ENCODE measurements at places on chromosomes 7 and 10.

DNA sequence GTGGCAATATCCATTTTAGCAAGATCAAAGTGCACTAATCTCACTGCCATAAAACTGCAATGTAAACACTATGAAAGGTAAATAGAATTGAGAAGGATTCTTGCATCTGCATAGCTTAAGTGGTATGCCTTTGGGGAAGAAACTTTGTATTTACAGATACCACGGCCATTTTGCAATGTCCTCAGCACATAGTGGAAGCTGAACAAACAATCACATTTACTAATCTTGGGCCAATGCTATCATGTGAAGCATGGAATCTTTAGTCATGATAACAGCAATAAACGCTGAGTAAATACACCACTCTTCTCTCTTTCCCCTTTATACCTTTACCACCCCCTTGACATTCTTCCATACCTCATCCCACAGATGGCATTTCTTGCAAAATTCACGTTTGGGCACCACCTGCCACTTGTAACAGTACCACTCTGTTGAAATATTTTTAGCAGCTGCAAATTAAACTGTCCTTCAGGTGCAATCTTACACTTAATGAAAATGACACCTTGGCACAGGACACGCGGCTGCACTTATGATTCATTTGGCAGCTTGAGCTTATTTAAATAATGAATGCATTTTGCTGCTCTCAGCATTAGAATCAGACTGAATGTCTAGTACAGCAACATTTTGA lies 171.8 kb downstream of the SEMA3A start:
- no peak for DNase-seq

DNA sequence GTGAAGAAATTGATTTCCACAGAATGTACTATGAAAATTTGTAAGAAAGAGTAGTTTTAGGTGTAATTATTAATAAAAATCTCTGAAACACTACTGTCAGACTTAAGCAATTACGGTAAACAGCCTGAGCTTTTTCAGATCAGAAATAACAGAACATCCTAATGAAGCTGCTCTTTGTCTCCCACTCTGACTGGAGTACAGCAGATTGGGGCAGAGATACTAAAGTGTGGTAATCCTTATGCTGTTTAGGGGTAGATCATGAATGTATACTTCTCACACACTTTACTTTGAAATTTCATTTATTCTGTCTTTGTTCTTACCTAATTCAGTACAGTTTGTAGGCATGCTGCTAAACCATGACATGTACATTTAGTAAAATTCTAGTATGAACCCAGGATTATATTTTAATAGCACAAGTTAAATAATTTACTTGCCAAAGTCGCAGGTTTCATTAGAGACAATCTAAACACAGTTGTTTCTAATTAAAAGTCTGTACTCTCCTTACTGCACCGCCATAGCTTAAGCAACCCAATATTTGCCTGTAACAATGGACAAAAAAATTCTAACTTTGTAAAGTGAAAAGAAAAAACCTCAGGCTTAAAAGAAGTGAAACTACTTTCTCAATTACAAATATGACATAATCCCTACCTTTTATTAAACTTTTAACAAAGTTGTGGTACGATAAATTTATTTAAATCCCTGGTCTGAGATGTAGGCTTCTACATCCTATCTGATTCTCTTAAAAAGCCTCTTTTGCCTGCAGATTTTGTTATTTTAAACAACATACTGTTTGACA lies 88.8 kb downstream of the KMT2E start:
- DNase-seq: no peak

GRCh38 chr10:101123085-101123814 lies 7.8 kb upstream of the TLX1 start:
- DNase-seq: no peak

DNA sequence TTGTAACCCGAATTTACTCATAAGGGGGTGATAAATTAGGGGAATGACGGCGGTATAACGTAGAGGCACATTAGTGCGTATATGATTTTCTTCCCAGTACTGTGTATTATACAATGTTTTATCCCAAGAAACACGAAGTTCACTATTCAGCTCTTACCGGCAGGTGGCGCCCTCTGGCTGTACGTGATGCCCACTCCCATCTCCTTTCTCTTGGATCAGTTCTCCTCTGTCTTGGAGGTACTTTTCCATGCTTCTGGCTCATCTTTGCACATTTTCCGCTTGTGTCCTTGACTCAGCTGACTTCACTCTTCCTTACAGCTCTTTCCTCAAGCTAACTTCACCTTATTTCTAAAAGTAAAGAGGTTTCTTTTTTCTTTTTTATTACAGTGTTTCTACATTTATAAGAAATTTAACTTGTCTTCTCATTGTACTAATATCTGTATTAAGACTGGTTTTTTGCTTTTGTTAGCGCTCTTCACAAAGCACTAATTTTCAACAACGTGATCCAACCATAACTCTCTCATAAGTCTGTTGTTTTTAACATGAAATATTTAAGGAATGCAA lies 21.3 kb downstream of the TMEM176B start:
- DNase-seq: peak; percentile 74

DNA sequence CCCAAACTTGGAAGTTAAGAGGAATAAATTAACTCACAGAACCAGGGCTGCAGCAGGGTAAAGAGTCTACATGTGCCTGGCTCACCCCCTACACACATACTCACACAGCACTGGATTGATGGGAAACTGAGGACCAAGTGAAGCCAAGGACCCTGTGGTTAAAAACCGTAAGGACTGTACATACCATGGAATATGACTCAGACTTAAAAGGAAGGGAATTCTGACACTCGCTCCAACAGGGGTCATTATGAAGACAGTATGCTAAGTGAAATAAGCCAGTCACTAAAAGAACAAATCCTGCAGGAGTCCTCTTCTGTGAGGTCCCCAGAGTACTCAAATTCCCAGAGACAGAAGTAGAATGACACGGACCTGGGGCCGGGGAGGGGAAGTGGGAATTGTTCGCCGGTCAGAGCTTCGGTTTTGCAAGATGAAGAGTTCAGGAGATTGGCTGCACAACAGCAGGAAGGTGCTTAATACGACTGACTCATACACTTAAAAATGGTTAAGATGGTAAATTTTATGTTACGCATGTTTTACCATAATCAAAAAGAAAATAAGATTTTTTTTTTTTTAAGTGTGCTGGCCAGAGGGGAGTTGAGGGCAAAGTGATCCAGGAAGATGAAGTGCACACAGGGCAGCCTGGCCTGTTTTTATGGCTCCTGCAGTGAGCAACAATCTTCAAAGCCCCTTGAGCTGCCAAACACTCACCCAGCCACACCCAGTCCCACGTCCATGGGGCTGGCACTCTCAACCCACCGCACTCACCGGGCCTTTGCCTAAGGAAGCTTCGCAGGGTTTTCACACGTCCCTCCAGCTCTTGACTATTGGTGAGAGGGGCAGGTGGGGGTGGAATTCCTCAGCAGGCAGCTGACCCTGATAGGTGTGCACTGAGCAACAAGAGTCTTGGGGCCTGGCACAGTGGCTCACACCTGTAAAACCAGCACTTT lies 26.4 kb downstream of the DRGX start:
- no peak for DNase-seq

- no peak for DNase-seq
Observed at GRCh38 chr7:2760098-2760889, 72.3 kb downstream of the AMZ1 start.

DNA sequence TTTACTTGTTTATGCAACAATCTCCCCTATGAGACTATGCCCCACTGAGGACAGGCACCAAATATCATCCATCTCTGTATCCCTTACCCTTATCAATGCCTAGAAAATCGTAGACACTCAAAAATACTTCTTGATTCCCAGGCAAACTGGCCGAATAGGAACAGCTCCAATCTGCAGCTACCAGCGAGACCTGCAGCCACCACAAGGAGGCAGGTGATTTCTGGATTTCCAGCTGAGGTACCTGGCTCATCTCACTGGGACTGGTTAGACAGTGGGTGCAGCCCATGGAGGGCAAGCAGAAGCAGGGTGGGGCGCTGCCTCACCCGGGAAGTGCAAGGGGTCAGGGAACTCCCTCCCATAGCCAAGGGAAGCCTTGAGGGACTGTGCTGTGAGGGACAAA lies 10.8 kb upstream of the PPP1R3C start:
- no peak for DNase-seq

DNA sequence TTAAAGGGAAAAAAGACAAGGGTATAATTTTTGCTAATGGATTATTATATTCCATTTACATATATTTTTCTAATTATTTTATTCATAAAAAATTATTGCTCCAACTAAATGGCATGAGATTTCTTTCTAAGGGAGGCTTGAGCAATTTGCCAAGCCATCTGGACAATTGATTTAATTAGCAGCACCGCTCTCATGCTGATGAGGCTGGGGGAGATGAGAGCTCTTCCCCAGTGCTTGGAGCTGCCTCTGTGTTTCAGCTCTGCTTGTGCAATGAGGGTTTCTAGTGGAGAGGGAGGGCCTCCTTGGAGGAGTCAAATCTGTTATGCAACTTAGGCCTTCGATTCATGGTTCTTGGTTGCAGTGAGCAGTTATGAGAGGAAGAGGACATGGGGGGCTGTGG lies 574.3 kb downstream of the TCERG1L start:
- DNase-seq: no peak

DNA sequence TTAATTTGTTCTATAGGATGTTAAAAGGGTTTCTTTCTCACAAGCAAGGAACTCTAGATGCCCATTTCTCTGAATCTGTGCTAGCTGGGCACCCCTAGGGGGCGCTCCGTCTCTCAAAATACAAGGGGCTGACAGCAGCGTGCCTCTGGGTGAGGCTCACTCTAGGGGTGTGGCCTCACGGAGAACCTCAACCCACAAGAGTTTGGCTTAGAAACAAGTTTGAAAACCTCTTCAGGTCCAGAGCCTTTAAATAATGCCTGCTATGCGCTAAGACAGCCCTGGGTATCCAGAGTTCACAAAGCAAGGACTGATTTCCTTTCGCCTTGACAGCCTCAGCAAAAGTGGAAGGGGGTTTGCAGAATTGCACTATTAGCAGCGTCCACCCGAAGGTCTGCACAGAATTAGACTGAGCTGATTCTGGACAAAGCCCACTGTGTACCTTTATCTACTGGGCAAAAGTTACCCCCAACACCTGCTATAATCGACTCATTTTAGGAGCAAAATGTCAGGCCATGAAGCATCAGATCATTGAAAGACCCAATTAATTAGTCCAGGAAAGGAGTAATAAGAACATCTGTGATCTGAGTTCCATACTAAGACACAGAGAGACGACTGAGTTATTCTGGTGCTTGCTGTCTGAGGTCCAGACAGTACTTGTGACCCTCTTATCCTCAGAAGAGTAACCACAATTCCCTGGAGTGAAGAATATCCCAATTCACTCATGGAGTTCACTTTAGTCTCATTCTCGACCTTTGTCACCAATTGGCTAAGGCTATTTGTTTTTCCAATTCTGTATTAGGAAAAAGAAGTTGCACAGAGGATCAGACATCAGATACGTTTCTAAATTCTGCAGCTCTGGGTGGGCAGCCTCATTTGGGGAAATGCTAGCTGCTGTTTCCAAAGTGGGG lies 574 bp upstream of the CPED1 start:
- DNase-seq: peak; percentile 74

- DNase-seq: no peak
Observed at GRCh38 chr10:28711041-28711440, 33.7 kb downstream of the BAMBI start.

GRCh38 chr7:135728136-135728669 lies at the start of gene SLC13A4:
Gene SLC13A4, minus strand, starts transcription at chr7:135728186. Its CDS starts 690 bp downstream, at chr7:135727496.
- DNase-seq: no peak

DNA sequence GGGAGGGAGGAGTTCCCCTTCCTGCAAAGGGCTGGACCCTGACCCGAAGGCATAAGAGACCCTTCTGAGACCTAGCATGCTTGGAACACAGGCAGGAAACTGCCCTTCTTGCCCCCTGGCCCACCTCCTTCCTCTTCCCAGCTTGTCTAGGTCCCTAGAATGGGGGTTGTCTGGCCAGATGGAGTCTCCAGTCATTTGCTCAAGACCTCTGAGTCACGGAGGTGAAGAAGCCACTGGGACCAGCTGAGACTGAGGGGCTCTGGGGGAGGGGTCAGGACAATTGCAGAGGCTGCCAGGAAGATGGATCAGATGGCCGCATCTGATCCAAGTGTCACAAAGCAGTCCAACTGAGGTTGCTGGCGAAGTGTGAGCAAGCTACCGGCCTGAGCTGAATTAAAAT lies 46.2 kb downstream of the COL13A1 start:
- no peak for DNase-seq

DNA sequence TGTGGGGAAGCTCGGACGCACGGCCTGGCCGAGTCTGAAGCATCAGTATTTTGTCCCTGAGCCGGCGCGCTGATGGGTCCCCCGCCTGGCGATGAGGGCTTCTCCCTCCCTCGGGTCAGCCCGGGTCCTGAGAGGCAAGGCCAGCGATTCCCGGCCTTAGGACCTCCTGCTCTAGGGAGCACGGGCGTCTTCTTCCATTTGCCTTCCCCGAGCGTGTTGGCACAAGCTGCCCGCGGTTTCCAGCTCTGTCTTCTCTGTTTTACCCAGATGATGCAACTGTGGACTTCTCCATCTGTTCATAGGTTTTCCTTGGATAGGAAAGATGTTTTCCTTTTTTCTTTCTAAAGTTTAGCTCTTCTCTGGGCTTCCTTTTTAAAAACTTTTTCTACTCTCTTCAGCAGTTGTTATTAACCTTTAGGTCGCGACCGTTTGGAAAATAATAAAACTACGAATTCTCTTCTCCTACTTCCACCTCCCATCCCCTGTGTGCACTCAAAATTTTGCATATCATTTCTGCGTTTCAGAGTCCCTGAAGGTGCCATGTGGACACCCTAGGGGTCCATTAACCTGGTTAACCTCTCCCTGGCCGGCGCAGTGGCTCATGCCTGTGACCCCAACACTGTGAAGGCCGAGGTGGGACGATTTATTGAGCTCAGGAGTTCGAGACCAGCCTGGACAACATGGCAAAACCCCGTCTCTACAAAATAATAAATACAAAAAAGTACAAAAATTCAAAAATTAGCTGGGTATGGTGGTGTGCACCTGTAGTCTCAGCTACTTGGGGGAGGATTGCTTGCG lies 1.4 kb upstream of the SLC25A28 start:
- DNase-seq: no peak

- DNase-seq: no peak
Observed at GRCh38 chr7:41122256-41122987, 580.5 kb downstream of the INHBA start.

GRCh38 chr10:101301111-101301731 lies 52.7 kb upstream of the BTRC start:
- DNase-seq: peak; percentile 18

- no peak for DNase-seq
Observed at GRCh38 chr7:139823959-139824521, 5.0 kb upstream of the TBXAS1 start.

DNA sequence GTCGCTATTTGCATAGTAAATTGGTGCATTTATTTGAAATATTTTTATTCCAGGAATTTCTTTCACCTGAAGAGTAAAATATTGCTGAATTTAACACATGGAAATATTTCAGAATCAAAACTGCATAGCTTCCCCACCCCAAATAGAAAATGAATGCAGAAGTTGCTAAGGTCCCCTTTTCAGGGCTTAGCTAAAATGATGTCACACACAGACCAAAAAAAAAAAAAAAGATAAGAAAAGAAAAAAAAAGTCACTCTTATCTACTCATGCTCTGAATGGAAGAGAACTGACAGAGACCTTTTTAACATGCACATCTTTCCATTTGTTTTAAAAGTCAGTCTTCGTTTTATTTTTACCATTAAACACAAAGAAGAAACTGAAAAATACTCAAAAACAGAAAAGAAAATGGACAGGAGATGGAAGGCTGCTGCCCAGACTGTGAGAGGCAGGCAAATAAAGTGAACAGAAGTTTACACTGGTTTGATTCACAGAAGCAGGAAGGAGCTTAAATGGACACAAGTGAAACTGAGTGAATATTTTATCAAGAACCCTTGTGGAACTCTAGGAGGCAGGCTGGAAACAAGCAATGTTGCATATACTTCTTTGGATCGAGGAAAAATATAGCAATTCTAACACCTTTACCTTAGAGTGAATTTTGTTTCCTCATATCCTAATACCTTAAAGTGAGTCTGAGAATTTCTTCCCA lies 32.0 kb downstream of the PSMC2 start:
- DNase-seq: no peak
